Stimulated activated CD8-positive, alpha-beta memory T cell treated with anti-CD3 and anti-CD28 coated beads, Interleukin-7, amount 100 ng/mL, for 48 hours (primary cell): ENCODE measurements at places on chromosomes 1 and 21.

GRCh38 chr21:41405321-41405720 lies 20.7 kb upstream of the MX1 start:
- DNase-seq: no peak

- peak; percentile 63 for DNase-seq
Observed at GRCh38 chr1:25099343-25099951, 132.9 kb downstream of the SYF2 start.

DNA sequence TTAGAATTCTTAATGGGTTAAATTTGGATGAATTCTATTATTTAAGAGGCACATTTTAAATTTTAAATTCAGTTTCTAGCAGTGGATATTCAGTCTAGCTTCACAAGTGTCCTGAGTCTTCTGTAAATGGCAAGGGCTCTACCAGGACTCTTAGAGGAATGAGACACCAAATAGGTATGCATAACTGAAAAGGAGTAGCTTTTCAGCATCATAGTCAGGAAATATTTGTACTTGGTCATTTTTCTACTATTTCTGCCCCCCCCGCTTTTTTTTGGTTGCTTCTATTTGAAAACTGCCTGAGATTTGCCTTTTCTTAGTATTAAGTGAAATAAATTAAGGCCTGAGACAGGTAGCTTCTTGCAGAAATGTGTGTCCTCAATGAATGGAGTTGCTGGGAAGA lies 80.2 kb downstream of the MAST2 start:
- DNase-seq: no peak

GRCh38 chr1:31902510-31902860 lies 35.7 kb downstream of the PTP4A2 start:
- no peak for DNase-seq

GRCh38 chr1:67372136-67372535 lies 58.1 kb downstream of the SERBP1 start:
- no peak for DNase-seq

DNA sequence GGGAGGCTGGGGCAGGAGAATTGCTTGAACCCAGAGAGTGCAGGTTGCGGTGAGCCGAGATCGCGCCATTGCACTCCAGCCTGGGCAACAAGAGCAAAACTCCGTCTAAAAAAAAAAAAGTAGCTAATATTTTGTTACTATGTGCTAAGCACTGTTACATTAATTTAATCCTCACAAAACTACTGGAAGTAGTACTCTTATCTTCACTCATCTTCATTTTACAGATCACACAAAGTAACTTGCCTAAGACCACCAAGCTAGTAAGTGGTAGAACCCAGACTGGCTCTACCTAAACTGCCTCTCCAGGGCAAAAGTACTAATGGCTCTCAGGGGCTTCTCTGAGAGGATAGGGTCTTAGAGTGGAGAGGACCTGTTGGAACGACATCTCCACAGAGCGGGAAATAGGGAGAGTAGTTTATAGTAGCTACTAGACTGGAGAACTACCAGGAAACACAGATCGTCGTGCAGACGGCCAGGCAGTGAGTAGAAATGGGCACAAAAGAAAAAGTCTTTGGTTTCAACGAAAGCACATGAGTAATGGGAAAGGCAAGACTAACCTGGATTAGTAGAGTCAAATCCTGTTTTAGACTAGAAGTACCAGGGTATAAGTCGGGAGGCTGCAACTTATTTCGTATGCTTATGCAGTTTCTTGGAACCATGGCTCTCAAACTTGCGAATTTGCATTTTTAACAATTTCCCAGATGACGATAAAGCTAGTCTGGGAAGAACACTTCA lies 1.4 kb downstream of the CLCC1 start:
- DNase-seq: no peak

GRCh38 chr21:31609081-31609480 lies 50.4 kb upstream of the SOD1 start:
- DNase-seq: no peak

GRCh38 chr1:161950377-161950776 lies 73.3 kb downstream of the OLFML2B start:
- no peak for DNase-seq

- DNase-seq: no peak
Observed at GRCh38 chr1:9852410-9853248, 28.9 kb upstream of the CLSTN1 start.

DNA sequence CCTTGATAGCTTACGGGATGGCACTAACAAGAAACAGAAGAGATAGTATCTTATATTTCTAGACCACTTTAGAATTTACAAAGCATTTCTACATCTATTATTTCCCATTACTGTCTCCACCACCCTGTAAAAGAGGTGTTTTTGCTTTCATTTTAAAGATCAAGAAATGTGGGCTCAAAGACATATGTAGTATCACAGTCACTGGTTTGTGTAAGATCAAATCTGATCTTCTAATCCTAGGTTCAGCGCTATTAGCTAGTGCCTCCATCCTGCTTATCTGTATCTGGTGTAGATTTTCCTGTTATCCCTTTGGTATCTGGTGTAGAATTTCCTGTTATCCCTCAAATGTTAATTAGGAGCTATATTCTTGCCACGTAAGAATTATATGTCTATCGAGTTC lies 23.6 kb upstream of the ZRANB2 start:
- no peak for DNase-seq

- DNase-seq: no peak
Observed at GRCh38 chr1:10651389-10651766, 145.1 kb downstream of the CASZ1 start.

DNA sequence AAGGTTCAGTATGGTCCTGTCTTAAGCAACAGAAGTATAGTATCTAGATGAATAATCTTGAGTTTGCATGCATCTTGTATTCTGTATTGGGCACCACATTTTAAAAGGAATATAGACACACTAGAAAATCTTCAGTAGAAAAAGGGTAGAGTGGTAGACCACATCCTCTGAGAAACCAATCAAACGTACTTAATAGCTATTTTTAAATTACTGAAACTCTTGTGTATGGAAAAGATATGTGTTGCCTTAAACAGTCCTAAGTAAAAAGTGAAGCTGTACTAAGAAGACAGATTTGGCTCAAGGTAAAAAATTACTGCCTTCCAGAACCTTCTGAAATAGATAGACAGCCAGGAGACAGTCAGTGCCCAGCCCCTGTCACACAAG lies 3.1 kb downstream of the CTXND2 start:
- no peak for DNase-seq

- no peak for DNase-seq
Observed at GRCh38 chr1:235571482-235571881, 67.2 kb upstream of the B3GALNT2 start.

GRCh38 chr1:10674700-10675609 lies 121.5 kb downstream of the CASZ1 start:
- no peak for DNase-seq

GRCh38 chr1:114853584-114853983 lies 1.1 kb upstream of the SYCP1 start:
- no peak for DNase-seq

DNA sequence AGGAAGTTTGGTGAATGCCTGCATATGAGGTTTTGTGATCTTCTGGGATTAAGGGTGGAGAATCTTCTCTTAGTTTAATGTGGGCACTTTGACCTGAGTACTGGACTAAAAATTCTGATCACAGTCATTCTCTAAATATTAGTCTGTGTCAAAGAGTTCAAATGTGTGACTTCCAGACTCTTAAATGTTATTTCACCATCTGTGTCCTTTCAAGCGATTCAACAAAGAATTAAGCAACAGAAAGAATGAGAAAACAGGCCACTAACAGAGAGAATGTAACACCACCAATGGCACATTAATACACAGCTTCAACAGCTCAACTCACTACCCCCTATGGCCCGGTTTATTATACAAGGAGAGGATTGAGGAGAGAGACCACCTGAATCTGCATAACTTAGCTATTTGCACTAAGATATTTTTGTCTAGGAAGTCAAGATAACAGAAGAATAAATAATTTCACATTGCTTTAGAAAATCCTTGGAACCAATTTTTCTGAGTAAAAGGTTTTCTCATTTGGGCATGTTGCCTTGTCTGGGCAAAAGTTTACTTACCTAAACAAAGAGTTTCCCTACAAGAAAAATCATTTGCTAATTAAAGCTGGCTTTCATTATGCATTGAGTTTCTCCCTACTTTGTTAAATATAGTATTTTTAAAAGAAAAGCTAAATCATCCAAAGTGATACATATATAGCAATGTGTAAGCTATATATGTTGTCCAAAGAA lies 1313.7 kb downstream of the NCAM2 start:
- no peak for DNase-seq

GRCh38 chr1:94384485-94385265 lies 33.5 kb upstream of the ABCD3 start:
- DNase-seq: no peak

DNA sequence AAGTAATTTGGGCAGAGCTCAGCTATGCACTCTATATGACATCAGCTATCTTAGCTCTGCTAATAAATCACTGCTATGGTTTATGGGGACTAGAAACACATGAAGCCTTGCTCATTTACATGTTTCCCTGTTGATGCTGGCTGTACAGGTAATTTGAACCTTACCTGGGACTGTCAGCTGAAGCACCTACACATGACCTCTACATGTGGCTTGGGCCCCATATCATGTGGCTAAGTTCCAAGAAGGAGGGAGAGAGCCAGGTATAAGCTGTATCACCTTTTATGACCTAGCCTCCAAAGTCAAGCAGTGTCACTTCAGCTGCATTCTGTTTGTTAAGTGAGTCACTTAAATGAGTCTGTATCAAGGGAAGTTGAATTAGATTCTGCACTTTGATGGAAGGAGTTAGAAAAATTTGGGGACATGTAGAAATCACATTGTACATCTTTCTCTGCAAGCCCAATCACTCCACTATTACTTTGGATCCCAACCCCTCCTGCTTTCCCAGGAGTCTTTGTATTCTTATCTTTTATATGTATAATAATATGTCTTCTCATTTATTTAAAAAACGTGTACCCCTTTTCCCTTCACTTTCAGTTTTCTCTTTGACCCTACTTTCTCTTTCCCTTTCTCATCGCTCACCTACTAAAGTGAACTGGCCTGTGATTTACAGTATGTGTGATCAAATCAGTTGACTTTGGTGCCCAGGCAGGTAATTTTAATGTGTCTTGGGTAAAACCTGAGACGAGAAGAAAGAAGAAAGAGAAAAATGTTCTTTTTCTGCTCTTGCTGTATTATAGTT lies 53.4 kb upstream of the PRKACB start:
- DNase-seq: no peak

DNA sequence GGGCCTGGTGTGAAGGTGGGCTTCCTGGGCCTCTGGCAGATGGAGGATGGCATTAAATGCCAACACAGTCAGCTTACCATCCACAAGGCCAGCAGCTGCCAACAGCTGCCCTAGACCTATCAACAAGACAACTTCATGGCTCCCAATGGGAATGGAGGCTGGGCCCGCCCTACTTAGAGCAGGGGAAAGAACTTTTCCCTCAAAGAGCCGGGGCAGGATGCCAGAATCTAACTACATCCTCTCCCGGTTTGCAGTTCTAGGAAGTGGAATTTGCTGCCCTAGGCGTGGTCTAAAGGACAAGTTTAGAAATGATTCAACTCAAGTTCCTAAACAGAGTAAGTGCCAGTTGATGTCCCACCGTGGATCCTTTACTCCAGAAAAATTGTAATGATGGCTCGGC lies 13.1 kb downstream of the ICMT start:
- no peak for DNase-seq

DNA sequence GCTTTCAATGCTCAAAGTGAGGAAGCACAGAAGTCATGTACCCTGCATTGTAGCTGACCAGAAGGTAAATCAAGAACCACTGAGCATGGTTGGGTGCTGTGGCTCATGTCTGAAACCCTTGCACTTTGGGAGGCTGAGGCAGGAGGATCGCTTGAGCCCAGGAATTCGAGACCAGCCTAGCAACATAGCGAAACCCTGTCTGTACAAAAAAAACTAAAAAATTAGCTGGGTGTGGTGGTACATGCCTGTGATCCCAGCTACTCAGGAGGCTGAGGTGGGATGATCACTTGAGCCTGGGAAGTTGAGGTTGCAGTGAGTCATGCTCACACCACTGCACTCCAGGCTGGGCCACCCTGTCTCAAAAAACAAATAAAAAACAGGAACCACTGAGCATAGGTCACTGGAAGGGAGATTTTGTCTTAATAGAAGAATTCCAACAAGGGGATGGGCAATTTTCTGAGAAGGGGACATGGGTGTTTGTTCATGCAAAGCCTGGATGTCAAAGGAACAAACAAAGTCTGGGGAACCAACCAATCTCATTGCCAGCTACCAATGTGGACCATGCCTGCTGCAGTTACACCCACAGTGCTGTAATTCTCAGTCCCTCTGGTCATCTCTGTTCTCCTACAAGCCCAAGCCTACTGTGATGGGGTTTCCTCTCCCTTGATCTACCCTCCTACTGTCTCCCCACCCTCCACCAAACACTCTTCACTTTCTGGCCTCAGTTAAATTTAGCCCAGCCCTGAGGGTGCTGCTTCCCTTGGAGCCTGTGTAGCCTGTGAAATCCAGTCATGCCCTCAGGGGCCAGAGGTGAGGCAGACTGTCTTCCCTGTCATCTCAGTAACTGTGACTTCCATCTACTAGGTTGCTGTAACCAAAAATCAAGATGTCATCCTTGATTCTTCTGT lies 47.9 kb downstream of the ELF3 start:
- DNase-seq: no peak

- DNase-seq: no peak
Observed at GRCh38 chr1:151384584-151384983, 12.1 kb upstream of the SELENBP1 start.

DNA sequence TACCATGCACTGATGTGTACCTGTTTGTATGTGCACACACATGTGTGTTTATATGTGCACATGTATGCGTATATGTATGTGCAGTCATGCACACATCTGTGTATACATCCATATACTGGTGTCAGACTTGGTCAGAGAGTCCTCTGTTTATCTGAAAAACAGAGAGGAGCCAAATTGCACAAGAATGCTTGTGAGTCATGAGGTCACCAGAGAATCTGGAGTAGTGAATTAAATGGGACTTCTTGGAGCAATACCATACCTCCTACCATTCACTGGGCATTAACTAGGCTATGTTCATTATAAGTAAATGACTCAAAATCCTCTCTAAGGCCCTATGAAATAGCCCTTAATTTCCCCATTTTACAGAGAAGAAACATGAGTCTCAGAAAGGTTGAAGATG lies 272.1 kb upstream of the C1orf87 start:
- DNase-seq: no peak

- DNase-seq: no peak
Observed at GRCh38 chr1:45348966-45349677, 8.9 kb upstream of the MUTYH start.

- no peak for DNase-seq
Observed at GRCh38 chr1:82265436-82265835, 464.7 kb downstream of the ADGRL2 start.

DNA sequence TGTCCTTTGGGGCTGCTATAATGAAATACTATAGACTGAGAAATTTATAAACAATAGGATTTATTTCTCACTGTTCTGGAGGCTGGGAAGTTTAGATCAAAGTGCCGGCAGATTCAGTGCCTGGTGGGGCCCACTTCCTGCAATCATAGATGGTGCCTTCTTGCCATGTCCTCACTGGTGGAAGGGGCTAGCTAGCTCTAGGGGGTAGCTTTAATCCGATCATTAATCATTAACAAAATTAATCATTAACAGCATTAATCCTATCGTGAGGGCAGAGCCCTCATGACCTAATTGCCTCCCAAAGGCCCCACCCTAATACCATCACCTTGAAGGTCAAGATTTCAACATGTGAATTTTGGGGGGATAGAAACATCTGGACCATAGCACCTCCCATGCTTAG lies 124.3 kb downstream of the TRABD2B start:
- DNase-seq: no peak

- DNase-seq: no peak
Observed at GRCh38 chr1:30315185-30315960, 408.0 kb downstream of the MATN1 start.
